Tracheal epithelial cell (primary cell): ENCODE measurements at places on chromosomes 4 and X. TPM values are rescaled to one million over a fixed set of nuclear protein-coding genes. Genes with fewer than 3 reads are reported as not detected.

PRRG3 gene
- total RNA-seq = not detected in 2 replicates

LINC00632 gene
- under 0.01 TPM in 1 of 2 replicates, not detected in the other for total RNA-seq

CLCN4 gene
- total RNA-seq = 2.4 and 3.0 TPM in 2 replicates

BST1 gene
- total RNA-seq = 0.96 TPM in 1 of 2 replicates, not detected in the other

SSX3 gene
- not detected in 2 replicates for total RNA-seq

CXorf49 gene
- total RNA-seq = 0.24 TPM in 1 of 2 replicates, not detected in the other

FAM184B gene
- not detected in 2 replicates for total RNA-seq

SLC16A2 gene
- total RNA-seq = 2.1 and 3.6 TPM in 2 replicates

TRMT44 gene
- 14.7 and 22.9 TPM in 2 replicates for total RNA-seq

AFAP1 gene
- 8.7 and 27.0 TPM in 2 replicates for total RNA-seq

CXorf65 gene
- total RNA-seq = not detected in 2 replicates

TEX11 gene
- total RNA-seq = not detected in 2 replicates

PRKG2 gene
- total RNA-seq = 1.2 and 5.5 TPM in 2 replicates

RAB33A gene
- 0.24 and 0.64 TPM in 2 replicates for total RNA-seq

VEGFD gene
- 0.85 TPM in 1 of 2 replicates, not detected in the other for total RNA-seq

TMEM156 gene
- 11.5 and 11.8 TPM in 2 replicates for total RNA-seq

TCEAL7 gene
- 3.9 and 4.0 TPM in 2 replicates for total RNA-seq

MSX1 gene
- 0.24 TPM in 1 of 2 replicates, not detected in the other for total RNA-seq

REPS2 gene
- 1.3 and 3.1 TPM in 2 replicates for total RNA-seq

CRMP1 gene
- total RNA-seq = 0.24 TPM in 1 of 2 replicates, not detected in the other

MAGEE2 gene
- total RNA-seq = not detected in 2 replicates

EGF gene
- 0.48 and 1.3 TPM in 2 replicates for total RNA-seq

ZFP42 gene
- total RNA-seq = 3.6 TPM in 1 of 2 replicates, not detected in the other

HSD17B10 gene
- total RNA-seq = 43.6 and 55.0 TPM in 2 replicates

CCNA2 gene
- 1.9 and 9.4 TPM in 2 replicates for total RNA-seq

CITED1 gene
- 0.48 TPM in 1 of 2 replicates, not detected in the other for total RNA-seq

LDB2 gene
- total RNA-seq = 0.24 TPM in 1 of 2 replicates, not detected in the other

PPP4R3C gene
- not detected in 2 replicates for total RNA-seq

VCX gene
- not detected in 2 replicates for total RNA-seq

RHOXF2B gene
- total RNA-seq = under 0.01 TPM in 1 of 2 replicates, not detected in the other

GATA1 gene
- not detected in 2 replicates for total RNA-seq

ZMAT1 gene
- total RNA-seq = 0.24 TPM in 1 of 2 replicates, not detected in the other

VCX3A gene
- total RNA-seq = not detected in 2 replicates

CC2D2A gene
- 5.3 and 14.3 TPM in 2 replicates for total RNA-seq

ABCG2 gene
- under 0.01 and 0.96 TPM in 2 replicates for total RNA-seq

HAUS3 gene
- 8.9 and 9.0 TPM in 2 replicates for total RNA-seq

RBM47 gene
- 66.3 and 70.5 TPM in 2 replicates for total RNA-seq

NOX1 gene
- 0.21 TPM in 1 of 2 replicates, not detected in the other for total RNA-seq

STPG2 gene
- total RNA-seq = under 0.01 and 0.24 TPM in 2 replicates

CXCL8 gene
- total RNA-seq = 3.2 and 412 TPM in 2 replicates
